ENCODE measurements at places on chromosomes 6 and 20.

- no peak for DNase-seq
Observed at GRCh38 chr20:60060593-60060992, 102.4 kb downstream of the CDH26 start.

GRCh38 chr6:114334237-114334636 lies 8.6 kb downstream of the HS3ST5 start:
- DNase-seq, result no peak

DNA sequence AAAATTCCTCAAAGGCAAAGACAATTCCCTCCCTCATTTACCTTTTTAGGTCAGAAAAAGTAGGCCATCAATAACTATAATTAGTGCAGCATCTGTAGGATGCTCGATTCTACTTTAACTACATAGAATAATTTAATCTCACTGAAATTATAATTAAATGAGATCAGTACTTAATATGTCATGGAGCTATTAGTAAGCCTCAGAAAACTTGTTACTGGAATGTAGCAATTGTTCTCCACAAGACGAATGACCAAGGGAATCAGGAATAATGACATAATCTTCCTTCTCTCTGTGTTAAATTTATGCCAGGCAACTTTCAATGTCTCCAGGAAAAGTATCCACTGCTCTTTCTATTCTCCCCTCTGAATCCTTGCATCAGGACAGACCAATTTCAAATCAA lies 34.1 kb downstream of the SESN1 start:
- no peak for DNase-seq

DNA sequence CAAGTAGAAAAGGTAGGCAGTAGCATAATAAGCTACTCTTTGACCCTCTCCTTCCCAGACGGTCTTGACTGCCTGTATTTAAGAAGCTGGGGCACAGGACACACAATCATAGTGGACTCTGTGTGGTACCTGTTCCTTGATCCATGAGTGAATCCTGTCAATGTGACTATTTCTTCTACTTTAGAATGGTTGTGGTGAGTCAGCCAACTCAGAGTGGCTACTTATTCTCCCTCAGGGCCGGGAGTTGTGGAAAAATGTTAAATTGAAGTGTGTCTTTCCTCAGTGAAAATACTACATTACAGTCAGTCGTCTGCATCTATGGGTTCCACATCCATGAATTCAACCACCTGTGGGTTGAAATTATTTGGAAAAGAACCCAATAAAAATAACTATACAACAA lies 30.8 kb upstream of the PREP start:
- no peak for DNase-seq

DNA sequence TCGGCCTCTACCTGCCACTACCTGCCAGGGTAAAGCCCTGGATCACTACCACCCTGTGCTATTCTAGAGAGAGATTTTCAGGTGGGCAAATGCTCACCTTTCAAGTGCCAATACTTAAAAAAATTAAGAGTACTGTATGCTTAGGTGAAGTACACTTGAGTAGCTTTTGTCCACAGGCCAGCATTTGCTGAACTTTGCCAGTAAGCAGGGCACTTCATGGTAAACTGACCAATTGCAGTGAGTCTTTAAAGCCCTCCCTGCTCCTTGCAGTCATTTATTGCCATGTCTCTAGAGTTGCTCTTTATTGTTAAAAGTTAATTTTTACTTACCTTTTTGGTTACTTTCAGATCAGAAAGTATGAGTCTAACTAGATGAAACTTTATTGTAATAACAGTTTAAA lies 58.5 kb downstream of the PLAGL1 start:
- no peak for DNase-seq

- DNase-seq, result peak; percentile 83
Observed at GRCh38 chr20:19737025-19737424, 21.0 kb upstream of the RIN2 start.

DNA sequence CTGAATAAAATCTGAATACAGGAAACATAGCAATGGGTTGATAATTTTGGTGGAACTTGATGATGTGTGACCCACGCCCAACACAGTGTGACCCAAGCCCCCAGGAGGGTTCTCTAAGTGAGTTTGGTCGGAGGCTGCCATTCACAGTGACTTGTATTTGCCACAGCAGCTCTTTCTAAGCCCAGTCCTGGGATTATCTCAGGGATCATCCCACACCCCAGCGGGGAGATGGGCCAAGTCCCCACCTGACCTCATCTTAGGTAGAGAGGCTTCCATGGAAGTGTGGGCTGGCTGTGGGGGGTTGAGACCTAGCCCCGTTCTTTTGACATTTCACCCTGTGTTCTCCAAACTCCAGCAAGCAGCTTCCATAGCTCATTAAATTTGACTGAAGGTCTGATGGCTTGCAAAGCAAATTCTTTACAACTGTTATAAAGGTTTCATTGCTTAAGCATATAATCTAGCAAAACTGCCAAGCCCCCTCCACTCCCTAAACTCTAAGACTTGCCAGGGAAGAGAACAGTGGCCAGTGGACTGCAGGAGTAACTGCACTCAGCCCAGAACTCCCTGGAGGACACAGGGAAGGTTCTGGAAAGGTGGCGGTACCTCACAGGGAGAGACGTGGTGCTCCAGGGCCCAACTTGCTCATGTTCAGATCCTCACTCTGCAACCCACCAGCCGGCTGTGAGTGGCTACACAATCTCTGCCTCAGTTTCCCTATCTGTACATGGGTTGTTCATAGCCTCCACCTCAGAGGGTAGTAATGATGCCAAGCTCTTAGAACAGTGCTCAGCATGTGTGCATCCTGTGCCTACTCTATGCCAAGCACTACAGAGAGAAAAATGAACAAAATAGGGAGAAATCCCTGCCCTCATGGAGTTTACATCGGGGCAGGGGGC lies 1.0 kb upstream of the PCK1 start:
- DNase-seq, result no peak

GRCh38 chr6:10202581-10202980 lies 212.3 kb downstream of the TFAP2A start:
- no peak for DNase-seq

GRCh38 chr20:36773107-36773596 lies 411 bp downstream of the DSN1 start:
- DNase-seq, result no peak

GRCh38 chr6:72869621-72870020 lies 247.8 kb downstream of the KCNQ5 start:
- DNase-seq, result no peak

- DNase-seq, result no peak
Observed at GRCh38 chr6:7899101-7899888, 11.3 kb downstream of the TXNDC5 start.

- DNase-seq, result peak; percentile 65
Observed at GRCh38 chr20:62405108-62405980, 1.7 kb downstream of the CABLES2 start.

- DNase-seq, result no peak
Observed at GRCh38 chr6:107124934-107125348, 9.6 kb upstream of the BEND3 start.

DNA sequence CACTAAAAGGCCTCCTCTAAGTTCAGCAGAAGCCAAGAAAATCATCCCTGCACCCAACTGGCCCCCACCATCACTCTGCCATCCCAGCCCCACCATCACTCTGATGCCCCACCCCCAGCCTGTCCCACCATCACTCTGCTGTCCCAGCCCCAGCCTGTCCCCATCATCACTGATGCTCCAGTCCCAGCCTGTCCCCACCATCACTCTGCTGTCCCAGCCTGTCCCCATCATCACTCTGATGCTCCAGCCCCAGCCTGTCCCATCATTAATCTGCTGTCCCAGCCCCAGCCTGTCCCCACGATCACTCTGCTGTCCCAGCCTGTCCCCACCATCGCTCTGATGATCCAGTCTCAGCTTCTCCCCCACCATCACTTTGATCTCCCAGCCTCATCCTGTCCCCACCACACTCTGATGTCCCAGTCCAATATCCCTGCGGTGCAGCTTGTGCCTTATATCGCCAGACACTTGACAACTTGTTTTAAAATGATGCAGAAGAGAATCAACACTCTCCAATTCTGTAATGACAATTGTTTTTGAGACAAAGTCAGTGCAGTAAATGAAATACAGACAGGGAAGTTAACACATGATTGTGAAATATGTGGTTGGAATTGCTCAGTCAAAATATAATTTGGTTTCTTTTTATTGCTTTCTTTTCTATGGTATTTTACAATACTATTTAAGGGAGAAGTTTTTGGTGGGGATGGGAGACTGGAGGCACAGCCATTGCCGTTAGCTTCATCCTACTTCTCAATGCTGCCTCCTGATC lies 100.8 kb downstream of the TNFAIP3 start:
- peak; percentile 49 for DNase-seq

- no peak for DNase-seq
Observed at GRCh38 chr6:34233867-34234266, 2.8 kb upstream of the HMGA1 start.

DNA sequence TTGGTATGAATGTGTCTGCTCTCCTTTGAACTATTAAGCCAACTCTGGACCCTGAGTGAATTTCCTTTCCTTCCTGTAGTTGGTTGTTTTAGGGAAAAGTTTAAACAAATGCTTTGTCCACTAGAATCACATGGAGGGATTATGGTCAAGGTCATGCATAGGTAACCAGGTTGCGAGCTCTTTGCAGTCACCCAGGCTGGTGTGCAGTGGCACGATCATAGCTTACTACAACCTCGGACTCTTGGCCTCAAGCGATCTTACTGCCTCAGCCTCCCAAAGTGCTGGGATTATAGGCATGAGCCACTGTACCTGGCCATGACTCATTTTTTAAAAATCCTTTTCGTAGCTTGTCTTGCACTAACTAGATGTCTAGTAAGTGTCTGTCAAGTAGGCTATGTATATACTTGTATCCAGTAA lies 88.0 kb upstream of the SOX4 start:
- no peak for DNase-seq

DNA sequence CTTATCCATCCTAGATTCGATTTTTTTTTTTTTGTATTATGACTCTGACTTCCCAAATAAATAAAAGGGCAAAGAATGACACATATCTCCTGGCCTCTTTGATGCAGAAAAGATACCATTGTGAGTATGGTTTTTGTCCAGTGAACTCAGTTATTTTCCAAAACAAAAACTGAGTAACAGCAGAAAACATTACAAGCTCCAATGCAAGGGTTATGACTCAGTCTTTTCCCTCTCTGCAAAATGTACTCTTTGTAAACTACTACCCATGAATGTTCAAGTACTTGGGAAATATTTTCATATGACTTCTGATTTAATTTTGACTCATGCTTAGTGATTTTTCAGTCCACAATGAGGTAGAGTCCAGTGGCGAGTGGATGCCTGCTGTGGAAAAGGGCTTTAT lies 355.3 kb downstream of the RNF144B start:
- peak; percentile 38 for DNase-seq

DNA sequence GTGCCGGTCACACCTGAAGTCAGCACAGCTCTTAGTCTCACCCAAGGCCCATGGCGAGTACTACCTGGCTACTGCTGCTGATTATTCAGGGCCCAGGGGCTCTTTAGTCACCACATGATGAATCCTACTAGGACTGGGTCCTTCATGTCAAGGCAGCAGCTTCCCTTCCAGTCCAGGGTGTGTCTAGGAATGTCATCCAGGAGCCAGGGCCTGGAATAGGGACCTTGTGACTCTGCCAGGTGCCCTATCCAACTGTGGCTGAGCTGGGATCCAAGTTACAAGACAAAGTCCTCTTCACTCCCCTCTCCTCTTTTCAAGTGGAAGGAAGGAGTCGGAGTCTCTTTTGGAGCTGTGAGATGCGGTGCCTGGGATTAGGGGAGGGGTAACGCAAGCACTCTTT lies 85.5 kb downstream of the CFAP61 start:
- DNase-seq, result no peak

GRCh38 chr6:13830803-13831202 lies 16.4 kb upstream of the MCUR1 start:
- DNase-seq, result no peak

- DNase-seq, result peak; percentile 33
Observed at GRCh38 chr20:35091816-35092523, 637 bp downstream of the TRPC4AP start.

DNA sequence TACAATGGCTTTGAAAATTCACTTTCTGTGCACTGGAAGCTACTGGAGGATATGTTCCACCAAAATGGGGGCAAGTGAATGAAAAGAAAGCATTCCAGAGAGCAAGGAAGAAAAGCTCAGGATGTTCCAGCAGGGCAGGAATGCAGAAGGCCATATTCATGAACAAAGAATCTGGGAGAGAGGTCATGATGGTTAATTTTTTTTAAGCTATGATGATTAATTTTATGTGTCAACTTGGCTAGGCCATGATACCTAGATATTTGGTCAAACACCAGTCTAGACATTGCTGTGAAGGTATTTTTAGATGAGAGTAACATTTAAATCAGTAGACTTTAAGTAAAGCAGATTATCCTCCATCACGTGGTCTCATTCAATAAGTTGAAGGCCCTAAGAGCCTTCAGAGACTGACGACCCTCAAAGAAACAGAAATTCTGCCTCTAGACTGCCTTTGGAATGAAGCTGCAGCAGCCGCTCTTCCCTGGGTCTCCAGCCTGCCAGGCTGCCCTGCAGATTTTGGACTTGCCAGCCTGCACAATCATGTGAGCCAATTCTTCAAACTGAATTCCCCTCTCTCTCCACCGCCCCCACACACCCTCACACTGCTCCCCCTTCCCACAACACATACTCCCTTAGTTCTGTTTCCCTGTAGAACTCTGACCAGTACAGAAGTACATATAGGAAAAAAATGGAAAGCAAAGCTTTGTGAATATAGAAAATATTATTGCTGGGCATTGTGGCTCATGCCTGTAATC lies 20.1 kb upstream of the GCM1 start:
- DNase-seq, result peak; percentile 47

- peak; percentile 94 for DNase-seq
Observed at GRCh38 chr6:56693246-56693607, 50.5 kb upstream of the DST start.

- no peak for DNase-seq
Observed at GRCh38 chr6:43645613-43645964, 753 bp downstream of the RSPH9 start.

DNA sequence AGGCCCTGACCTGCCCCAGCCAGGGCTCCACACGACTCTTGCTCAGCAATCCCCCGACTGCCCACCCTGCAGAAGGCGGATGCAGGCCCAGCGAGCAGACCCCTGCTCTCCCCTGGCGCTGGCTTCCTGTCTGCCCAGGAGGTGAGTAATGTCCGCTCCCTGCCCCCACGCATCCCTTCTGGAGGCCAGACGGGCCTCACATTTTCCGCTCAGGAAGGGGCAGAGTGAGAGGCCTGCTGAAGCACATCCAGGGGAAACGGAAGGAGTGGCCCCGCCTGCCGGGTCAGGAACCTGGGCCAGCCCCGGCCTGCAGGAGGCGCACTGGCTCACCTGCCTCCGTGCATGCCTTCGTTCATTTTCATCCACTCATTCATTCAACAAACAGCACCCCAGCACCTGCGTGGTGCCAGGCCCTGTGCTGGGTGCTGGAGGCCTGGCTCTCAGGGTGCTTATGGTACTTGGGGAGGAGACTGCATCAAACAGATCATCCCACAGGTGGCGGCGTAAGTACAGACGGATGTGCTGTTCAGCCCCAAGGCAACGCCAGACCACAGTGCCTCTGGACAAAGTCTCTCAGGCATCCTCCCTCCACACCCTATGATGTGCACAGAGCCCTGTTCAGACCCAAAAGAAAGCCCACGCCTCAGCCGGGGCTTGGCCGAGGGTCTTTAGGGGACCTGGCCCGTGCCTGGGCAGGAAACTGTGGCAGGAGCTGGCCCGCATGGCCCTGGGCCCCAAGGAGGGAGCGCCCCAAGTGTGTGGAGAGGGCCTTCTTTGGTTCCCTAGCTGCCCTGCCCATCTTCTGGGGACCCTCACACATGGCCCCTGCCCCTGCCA lies 112.1 kb downstream of the ASXL1 start:
- peak; percentile 94 for DNase-seq

- no peak for DNase-seq
Observed at GRCh38 chr6:12909833-12910232, 193.3 kb downstream of the PHACTR1 start.

GRCh38 chr6:151993364-151993763 lies 185.9 kb downstream of the ESR1 start:
- DNase-seq, result no peak
